ENCODE measurements at places on chromosomes 7 and 10.

GRCh38 chr10:10797513-10797912 lies 220.2 kb upstream of the CELF2 start:
- no peak for DNase-seq

DNA sequence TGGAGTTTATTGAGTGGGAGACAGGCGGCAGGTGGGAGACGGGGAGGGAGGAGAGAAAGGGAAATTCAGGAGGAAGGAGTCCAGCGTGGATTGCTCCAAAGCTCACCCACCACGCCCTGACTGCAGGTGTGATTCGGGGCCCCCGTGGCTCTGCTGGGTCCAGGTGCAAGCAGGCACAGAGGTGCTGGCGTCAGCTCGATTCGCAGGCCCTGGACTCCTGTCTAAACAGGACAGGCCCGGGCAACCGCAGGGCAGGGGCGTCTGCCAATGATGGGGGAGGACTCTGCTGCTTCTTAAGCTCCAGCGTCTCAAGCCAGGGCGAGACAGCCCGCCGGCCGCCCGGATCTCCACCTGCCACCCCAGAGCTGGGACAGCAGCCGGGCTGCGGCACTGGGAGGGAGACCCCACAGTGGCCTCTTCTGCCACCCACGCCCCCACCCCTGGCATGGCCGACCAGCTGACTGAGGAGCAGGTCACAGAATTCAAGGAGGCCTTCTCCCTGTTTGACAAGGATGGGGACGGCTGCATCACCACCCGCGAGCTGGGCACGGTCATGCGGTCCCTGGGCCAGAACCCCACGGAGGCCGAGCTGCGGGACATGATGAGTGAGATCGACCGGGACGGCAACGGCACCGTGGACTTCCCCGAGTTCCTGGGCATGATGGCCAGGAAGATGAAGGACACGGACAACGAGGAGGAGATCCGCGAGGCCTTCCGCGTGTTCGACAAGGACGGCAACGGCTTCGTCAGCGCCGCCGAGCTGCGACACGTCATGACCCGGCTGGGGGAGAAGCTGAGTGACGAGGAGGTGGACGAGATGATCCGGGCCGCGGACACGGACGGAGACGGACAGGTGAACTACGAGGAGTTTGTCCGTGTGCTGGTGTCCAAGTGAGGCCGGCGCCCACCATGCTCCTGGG lies at the start of gene CALML3:
Gene CALML3 (plus strand): TSS at position 321 of the 920 bp plus-strand sequence. CDS start 125 bp downstream, at position 446.
- DNase-seq, result no peak

DNA sequence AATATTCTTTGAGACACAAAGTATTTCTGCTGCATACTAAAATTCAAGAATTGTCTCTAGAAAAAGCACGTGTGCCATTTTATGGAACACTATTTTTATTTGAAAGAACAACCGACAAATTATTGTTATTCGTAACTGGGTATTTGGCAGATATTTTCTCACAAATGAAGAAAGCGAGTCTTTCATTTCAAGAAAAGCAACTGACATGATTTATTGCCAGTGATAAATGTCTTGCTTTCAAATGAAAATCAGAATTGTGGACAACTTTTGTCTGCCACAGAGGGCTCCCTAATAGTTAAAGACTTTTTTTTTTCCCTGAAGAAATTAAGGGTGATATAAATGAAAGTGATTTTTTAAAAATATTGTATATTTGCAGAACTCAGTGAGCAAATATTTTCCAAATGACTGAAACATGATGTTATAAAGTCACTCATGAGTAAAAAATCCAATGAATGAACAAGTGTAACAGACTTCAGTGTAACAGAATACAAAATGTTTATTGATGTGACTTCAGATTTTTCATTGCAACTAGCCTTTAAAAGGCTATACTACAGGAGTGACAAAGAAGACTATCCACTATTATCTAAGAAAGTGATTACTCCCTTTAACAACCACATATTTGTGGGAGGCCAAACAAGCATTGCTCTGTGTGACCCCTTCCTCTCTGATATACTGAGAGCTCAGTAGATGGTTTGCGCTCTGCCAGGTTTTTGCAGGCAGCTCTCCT lies 49.0 kb upstream of the SEMA3E start:
- no peak for DNase-seq

DNA sequence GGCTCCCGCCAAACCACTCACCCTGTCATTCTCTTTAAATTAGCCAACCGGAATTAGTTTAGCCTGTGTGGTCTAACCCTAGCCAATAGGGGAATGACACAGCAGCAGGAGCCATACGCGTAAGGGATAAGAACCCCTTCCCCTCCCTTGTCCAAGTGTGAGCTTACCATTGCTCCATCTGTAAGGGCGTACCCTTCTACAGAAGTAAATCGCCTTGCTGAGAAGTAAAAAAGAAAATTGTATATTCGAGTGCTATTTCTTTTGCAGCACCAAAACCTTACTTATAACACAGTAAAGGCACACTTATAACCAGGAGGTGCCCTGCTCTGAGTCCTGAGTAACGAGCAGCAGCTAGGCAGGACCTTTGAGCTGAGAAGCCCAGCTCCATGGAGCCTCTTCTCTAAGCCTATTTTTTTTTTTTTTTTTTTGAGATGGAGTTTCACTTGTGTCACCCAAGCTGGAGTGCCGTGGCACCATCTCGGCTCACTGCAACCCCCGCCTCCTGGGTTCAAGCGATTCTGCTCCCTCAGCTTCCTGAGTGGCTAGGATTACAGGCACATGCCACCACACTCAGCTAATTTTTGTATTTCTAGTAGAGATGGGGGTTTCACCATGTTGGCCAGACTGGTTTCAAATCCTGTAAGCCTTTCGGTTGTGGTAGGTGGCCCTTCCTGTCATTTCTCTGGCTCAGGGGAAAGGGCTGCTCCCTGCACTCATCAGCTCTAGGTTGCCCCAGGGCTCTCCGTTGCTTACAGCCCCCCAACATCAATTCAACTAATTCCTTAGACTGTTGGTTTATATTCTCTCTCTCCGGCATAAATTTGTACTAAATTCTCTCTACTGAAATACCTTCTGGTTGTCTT lies 73.3 kb downstream of the NSUN6 start:
- DNase-seq, result no peak

- DNase-seq, result no peak
These were observed 55.2 kb downstream of the CDK6 start for GRCh38 chr7:92781117-92781720.

DNA sequence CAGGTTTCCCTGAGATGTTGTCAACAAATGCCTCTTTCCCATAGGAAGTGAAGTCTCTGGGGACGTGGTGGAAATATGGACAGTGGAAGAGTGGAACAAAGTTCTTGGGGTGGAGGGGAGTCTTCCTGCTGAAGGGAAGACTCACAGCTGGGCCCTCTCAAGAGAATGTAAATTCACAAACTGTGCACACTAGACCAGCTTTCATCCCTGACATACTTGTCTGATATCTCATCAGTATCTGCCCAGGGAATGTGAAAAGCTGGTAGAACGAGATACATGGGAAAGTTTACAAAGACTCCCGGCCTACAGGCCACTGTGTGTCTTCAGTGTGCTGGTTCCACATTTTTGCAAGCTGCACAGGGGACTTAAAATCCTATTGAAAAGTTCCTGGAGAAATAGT lies 16.7 kb upstream of the CCDC3 start:
- DNase-seq, result no peak

DNA sequence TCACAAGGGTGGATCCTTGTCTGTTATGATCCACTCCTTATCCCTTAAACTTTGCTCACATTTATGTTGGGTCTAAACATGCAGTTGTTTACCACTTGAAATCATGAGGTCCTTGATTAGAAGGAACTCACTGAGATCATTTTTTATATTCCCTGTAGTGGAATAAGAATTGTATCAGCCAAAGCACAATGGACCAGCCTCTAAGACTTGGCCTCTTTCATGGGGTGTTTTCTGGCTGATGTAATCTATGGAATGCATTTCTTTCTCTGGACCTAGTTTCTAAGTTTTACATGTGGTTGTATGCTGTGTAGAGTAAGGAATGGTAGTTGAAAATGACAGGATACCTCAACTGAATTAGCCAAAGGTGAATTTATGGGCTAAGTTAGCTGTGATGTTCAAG lies 376.6 kb downstream of the SORCS3 start:
- no peak for DNase-seq

GRCh38 chr10:5550621-5551530 lies 26.1 kb downstream of the CALML3 start:
- DNase-seq, result no peak

DNA sequence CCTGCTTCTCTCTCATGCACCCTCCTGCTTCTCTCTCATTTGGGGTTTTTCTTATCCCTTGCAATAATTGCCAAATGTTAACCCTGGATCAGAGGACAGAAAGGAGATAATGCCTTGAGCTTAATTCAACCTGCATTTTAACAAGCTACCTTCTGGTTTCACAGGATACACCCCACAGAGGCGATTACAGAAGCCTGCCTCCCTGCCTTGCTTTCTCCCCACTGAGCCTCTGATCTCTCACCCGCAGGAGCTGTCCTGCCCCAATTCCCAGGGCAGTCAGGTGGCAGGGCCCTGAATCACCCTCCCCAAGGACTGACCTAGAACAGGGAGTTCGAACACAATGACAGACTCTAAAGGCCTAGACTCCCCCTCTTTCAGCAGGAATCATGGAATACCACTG lies 959.5 kb downstream of the GRID1 start:
- no peak for DNase-seq

- no peak for DNase-seq
These were observed 39.3 kb downstream of the TAS2R41 start for GRCh38 chr7:143516981-143517380.

DNA sequence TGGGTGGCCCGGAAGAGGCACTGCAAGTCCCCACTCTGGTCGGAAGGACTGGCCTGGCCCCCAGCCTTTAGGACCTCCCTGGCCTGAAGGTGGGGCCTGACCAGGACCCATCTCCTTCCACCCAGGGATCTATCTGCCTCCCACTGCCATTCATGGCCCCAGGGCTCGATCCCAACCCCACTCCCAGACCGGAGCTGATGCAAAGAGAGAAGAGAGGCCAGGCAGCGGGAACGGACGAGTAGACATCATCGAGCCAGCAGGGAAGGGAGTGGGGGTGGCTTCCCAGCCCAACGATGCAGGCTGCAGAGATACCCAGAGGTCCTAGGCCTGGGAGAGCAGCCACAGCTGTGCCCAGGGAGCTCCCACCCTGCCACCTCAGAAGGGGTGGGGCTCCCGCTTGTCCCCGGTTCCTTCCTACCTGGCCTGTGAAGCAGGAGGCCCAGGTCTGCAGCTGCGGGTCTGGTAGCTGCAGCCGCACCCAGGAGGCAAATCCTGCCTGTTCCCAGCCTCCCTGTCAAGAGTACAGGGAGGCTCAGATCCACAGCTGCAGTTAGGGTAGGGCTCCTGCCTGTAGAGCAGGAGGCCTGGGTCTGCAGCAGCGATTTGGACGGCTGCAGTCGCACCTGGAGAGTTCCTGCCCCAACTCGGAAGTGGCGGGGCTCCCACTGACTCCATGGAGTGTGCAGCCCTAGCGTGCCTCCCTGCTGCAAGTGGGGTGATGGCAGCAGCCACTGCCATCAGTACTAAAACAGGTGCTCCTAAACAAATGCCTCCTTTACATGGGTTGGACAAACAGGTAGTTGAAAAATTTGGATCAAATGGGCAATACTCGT lies 1151.0 kb upstream of the PHF14 start:
- no peak for DNase-seq

DNA sequence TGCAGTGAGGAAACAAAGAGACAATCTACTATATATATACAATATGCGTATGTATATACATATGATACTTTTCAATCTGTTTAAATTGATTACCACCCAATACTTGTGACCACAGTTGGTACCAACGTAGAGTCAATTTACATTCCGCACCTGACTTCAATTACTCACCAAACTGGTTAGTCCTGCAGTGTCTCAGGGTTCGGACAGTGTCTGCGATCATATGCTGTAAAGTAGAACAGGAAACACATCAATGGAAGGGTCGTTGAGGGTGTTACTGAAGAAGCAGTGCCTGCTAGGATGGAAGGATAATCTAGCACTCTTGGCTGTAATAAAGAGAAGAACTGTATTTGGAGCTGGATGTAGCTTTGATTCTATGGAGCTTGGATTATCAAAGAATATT lies 179.7 kb upstream of the CDCA7L start:
- no peak for DNase-seq

- DNase-seq, result peak; percentile 88
These were observed 319.8 kb upstream of the PHYHIPL start for GRCh38 chr10:58856508-58857240.

DNA sequence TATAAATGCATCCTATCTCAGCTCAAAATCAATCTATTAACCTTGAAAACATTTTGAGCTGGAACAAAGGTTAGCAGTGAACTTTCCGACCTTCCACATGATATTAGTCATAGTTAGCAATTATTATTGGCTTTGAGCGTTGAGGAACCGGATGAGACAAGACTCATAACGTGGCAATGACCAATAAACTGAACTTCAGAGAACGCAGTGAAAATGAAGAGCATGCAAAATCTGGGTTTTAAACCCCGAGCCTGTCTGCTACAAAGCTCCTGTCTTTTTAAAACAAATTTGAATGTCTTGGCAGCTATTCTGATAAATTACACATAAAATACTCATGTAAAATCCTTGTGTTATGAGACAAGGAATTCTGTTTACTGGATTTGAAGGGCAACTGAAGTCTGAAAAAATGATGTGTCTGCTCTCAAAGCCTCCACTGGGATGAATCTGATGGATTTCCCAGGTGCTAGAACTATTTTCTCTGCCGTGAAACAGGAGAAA lies 74.7 kb upstream of the ITGB1 start:
- peak; percentile 60 for DNase-seq

DNA sequence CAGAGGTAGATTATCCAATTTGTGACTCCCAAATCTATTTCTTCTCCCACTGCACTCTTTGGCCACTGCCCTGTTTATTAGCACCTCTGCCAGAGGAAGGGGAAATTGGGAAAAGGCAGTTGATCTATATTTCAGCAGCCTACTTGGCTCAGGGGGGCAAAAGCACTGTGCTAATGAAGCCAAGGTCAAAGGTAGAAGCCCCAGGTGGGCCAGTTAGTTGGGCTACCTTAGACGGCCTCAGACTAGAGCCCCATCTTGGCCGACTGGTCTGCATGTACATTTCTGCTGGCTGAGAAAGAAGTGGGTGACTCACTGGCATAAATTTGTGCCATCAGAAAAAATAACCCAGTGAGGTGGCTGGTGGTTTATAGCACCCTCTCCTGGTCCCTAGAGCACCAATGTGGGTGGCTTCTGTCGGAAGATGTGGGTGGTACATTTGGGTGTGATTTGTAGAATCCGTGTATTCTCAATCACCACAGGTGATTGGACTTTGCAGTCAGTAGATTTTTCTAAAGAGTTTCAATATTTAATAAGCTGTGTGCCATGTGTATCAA lies 293.3 kb upstream of the MKI67 start:
- no peak for DNase-seq

DNA sequence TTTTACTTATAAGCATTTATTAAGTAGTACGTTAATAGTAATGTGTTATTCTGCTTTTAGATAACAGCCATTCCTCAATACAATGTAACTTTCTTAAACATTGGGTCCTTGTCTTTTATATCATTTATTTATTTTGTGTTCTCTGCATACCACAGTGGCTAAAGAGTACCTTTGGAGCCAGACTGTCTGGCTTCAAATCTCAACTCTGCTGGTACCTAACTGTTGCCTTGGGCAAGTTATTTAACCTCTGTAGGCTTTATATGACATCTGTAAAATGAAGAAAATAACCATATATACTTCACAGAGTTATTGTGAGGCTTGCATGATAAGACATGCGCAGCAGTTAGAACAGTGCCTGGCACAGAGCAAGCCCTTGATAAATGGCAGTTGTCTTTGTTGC lies 397.6 kb downstream of the MDFIC start:
- DNase-seq, result no peak

- DNase-seq, result no peak
These were observed 153.5 kb upstream of the MTPN start for GRCh38 chr7:136130511-136131303.
